Activated CD4-positive, alpha-beta T cell treated with anti-CD3 and anti-CD28 coated beads, Interleukin-2, amount 10 ng/mL, durations not matched to agents 24 days and 14 days (primary cell): ENCODE measurements at places on chromosomes 11 and 22.

- DNase-seq = no peak
Measured at GRCh38 chr11:15825976-15826650, 530.2 kb downstream of the SOX6 start.

DNA sequence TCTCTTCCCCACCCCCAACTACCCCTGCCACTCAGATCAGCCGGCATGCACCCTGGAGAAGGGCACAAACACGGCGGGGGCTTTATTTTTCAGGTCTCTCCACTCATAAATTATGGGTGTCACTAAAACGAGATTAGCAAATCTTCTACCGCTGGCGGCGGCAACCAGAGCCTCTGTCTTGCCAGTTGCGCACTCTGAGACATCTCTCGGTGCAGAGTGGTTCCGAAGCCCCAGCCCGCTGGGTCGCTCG is 125.3 kb upstream of the C11orf58 start:
- no peak for DNase-seq

DNA sequence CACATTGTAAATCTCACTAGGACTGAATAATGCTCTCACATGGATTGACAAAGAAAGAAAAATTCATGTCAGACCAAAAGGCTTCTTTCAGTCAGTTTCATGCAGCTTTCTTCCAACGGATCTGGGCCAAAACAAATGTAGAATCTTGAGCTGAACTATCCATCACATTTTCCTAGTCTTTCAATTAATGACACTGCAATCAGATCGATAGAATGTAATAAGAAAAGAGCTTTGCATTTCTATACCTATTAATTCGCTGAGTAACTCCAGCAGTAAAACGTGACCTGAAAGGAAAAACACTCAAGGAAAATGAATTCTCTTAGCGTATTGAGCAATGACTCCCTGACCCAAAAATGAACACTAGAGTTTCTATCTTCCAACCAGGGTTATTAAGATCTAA is 194.8 kb upstream of the BLID start:
- DNase-seq = no peak

DNA sequence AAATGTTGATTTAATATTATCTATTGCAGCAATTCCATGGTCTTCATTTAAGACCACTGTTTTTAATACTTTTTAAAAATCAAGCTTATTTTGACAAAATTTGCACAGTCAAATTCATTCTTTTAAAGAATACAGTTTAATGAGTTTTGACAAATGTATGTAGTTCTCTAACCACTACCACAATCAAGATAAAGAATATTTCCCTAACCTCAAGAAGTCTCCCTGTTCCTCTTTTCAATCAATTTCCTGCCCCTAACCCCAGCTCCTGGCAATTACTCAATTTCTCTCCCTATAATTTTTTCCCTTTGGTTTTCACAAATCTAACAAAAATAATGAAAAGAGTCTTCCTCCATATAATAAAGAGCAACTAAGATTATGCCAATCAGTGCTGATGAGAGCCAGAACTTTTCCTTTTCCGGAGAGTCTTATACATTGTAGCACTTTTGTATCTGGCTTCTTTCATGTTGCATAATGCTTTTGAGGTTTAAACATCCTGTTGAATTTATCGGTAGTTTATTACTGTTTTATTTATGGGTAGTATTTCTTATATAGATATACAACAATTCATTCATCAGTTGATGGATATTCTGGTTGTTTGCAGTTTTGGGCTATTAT is 231.7 kb downstream of the AASDHPPT start:
- DNase-seq = no peak

DNA sequence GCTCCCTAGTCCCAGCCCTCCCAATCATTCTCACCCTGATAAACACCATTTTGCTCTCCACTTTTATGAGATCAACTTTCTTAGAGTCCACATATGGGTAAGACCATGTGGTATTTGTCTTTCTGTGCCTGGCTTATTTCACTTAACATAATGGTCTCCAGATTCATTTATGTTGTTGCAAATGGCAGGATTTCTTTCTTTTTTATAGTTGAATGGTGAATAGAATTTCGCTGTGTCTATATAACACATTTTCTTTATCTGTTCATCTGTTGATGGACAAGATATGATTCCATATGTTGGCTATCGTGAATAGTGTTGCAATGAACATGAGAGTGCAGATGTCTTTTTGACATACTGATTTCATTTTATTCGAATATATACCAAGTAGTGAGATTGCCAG is 367.4 kb upstream of the ARHGAP42 start:
- no peak for DNase-seq

GRCh38 chr11:93536101-93536861 is 6.9 kb downstream of the SMCO4 start:
- DNase-seq = no peak

DNA sequence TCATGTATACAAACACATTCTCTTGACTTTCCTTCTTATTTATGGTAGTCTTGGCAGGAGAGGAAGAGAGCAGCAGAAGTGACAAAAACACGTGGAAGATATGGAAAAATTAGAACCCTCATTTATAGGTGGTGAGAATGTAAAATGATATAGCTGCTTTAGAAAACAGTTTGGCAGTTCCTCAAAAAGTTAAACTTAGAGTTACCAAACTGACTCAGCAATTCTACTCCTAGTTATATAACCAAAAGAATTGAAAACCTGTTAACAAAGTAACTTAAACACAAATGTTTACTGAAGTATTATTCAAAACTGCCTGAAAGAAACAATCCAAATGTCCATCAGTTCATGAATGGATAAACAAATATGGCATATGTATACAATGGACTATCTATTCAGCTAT is 16.8 kb downstream of the NUCB2 start:
- no peak for DNase-seq

DNA sequence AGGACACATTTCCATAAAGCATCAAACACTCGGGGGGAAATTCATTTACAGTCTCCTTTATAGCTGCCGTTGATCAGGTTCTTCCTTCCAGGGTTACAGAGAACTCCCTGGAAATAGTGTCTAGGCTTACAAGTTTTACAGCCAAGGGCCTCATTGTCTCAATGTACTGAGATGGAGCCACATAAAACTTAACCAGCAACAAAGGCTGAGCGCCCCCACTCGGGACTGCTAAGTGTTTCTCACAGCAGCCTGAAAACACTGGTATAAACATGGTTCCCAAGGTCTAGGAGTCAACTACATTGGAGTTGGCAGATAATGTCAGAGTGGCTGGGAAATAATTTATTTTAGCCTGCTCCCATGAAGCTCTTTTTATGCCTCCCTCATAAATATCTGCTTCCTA is 686.2 kb downstream of the OPCML start:
- DNase-seq = no peak

- no peak for DNase-seq
Measured at GRCh38 chr22:46728470-46728869, 9.6 kb downstream of the CERK start.

GRCh38 chr11:11171854-11172253 is 181.2 kb downstream of the CSNK2A3 start:
- DNase-seq = peak; percentile 70

DNA sequence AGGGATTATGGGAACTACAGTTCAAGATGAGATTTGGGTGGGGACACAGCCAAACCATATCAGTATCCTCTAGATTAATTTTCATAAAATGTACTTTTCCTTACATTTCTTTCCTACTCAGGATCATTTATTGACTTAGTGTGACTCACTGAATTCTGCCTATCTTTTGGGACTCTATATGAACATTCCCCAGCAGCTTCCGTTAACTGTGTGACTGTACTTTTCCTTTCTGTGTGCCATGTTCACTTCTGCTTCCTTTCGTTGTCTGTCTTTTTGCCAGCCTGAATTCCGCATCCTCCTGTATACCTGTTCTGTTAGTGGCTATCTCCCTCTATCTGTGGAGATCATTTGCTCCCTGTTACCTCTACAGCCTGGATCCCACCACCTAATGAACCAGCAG is 48.8 kb downstream of the SPECC1L start:
- no peak for DNase-seq

DNA sequence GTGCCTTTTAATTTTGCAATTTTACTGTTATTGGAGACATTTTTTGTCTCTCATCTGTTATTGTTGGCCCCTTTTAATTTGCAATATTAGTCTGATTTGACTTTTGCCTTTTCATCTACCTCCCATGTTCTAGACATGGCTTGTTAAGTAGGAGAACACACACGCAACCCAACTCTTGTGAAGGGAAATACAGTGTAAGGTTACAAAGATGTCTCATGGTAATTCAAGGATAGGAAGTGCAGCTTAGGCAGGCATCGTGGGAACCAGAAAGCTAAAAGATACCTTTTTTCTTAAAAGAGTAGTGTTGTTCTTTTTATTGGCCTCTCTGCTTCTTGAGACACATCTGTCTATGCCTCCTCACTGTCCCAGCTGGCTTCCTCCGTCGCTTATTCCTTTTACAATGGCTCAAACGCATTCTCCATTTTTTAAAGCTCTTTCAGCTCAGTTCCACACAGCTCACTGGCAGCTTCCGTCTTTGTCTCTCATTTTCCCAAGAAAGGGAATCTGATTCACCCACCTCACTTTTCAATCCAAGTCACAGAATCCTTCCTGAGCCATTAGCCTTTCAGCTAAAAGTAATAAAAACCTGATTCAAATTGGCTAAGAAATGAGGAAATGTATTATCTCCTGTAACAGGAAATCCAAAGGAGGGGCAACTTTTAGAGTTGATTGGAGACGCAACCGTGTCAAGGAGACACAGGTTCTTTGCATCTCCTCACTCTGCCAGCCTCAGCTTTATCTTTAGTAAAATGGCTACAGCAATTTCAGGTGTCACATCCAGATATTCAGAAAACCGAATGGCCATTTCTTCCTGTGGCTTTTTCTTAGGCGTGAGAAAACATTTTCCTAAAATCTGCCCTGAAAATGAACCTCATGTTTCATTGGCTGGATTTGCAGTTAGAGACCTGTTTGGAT is 57.2 kb downstream of the SIK2 start:
- no peak for DNase-seq

GRCh38 chr11:119723243-119723951 is 5.6 kb downstream of the NECTIN1 start:
- no peak for DNase-seq

DNA sequence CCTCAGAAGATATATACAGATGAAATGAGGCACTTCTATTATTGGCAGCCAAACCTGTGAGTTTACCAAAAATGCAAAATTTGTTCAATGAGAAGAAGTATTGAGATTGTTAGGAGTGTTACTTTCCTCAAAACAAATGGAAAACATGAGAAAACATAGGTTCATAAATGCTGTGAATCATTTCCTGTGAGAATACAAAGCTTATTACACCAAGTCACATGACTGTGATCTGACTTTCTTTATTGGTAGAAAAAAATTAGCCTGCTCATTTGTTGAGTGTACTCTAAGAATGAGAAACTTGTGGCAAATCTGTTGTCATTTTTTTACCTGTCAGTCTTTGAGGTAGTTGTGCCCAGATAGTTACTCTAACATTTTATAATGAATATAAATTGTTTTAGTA is 215.1 kb downstream of the TMEM135 start:
- no peak for DNase-seq

GRCh38 chr22:23565305-23565914 is 14.7 kb downstream of the IGLL1 start:
- DNase-seq = no peak

- DNase-seq = no peak
Measured at GRCh38 chr11:46612326-46612725, 4.7 kb downstream of the HARBI1 start.

GRCh38 chr11:35148163-35148837 is 9.3 kb downstream of the CD44 start:
- DNase-seq = peak; percentile 82

- no peak for DNase-seq
Measured at GRCh38 chr11:107998761-107999160, 9.9 kb upstream of the CUL5 start.

DNA sequence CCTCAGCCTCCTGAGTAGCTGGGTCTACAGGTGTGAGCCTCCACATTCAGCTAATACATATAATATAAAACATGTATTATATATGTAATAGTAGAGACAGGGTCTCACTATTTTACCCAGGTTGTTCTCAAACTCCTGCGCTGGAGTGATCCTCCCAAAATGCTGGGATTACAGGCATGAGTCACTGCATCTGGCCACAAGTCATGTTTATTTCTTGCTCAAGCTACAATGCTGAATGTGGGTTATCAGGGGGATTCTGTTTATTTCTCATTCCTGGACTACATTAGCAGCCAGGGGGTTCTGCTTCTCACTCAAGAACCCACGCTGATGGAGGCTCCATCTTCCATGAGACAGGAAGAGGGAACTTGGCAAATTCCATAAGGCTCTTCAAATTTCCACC is 24.8 kb downstream of the FOLR3 start:
- DNase-seq = no peak

GRCh38 chr22:36286096-36286957 is 33.4 kb downstream of the APOL1 start:
- DNase-seq = peak; percentile 91

- peak; percentile 91 for DNase-seq
Measured at GRCh38 chr11:6320411-6321155, at the start of gene CAVIN3. CAVIN3 (minus strand) TSS chr11:6320501; CDS start chr11:6320476, 25 bp downstream.

- DNase-seq = no peak
Measured at GRCh38 chr11:99154277-99154676, 133.5 kb downstream of the CNTN5 start.
